Effector memory CD4-positive, alpha-beta T cell (primary cell): ENCODE measurements at places on chromosomes 1 and 21.

DNA sequence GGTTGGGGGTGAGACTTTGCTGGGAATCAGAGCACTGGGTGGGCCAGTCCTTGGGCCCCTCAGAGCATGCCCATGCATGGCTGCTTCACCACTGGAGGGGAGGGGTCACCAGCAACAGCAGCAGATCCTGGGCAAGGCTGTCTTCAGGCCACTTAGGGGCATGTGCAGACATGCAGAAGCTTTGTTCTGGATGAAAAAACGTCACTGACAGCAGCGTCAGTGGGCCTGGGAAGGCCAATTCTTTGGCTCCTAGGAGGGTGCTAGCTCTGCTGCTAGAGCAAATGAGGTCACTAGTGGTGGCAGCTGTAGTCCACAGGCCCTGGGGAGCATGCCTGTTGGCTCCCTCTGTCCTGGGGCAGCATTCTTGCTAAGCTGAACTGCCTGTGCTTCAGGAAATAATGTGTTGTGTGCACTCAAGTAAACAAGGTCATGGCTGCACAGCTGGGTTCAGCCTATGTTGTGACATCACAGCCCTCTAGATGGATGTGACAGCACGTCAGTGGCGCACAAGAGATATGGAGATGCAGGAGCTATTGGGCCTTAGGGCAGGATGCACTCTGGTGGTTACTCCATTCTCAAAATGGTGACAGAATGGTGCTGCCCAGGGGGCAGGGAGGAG, 27.0 kb downstream of the ZC3H11B start:
- no peak for DNase-seq

DNA sequence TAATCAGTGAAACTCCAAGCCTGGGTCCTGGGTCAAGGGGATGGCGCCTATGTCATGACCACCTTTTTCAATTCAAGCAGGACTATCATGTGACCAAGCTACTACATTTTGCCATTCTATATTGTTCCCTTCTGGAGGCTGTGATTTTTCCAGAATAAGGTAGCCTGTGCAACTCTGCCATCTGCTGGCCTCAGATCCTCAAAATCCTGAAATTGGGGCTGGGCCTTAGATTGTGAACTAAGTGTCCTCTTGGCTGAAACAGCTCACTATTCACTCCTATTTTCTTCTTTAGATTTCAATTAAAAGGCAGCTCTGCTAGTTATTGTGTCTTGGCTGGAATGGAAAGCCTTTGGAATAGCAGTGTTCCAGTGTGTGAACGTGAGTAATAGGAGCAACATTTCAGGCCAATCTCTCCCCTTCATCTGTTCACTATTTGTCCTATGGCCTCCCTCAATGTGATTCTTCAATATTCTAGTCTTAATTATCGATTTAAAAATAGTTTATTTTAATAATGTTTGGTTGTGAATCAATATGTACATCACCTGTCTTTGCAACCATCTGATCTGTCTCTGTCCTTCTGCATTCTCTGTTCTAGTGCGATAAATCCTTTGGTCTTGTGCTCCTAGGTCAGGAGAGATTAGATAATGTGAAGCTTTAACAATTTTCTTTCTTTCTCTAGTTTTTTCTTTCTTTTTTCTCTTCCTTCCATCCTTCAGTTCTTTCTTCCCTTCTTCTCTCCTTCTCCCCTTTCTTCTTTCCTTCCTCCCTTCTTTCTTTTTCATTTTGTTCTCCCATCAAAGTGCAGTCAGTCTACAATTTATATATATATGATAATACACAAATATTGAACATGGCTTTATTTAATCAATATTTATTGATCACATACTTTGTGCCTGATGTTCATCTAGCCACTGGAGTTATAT, 69.8 kb downstream of the CR1 start:
- DNase-seq, result no peak

DNA sequence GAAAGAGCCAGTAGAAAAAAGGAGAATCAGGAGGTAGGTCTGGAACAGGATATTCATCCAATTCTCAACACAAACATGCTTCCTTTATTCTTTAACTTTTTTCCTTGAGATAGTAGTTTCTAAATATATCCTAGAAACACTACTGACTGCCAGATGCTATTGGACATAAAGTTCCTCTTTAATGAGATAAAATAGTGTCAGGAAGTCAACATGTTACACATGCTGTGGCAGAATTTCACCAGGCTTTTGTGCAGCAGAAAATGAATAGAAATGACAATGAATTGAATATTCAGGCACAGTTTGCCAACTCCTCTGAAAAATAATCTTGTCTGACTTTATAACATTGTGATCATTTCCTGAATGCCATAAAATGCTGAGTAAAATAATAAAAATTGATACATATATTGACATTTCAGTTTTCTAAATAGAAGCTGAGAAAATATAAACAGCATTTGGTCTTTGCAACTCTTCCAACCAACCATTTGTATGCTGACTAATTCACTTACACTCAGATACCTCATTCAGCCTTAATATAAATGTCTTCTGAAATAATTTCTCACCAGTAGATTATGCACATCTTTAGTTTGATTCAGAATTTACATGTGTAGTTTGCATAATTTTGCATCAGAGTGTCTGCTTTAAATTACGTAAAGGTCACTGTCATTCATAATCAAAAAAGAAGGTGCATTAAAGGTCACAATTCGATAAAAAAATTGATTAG, 486.1 kb upstream of the ADGRL2 start:
- no peak for DNase-seq

GRCh38 chr1:117985973-117986372, 56.4 kb downstream of the WDR3 start:
- no peak for DNase-seq

DNA sequence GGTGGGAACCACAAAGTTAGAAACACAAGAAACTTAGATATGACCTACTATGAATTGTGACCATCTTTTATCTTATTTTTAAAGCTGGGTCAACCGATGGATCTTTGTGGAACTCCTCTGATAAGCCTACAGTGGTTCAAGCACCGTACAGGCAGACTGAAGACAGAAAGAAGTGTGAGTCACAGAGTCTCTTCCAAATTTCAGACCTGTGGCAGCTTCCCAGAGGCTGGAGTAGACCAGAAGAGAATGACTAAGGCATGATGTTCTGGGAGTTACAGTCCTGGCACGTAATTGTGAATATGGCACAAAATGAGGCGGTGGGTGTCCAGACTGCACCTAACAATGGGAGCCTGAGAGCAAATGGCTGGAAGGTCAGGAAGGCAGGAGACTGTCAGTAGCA, 70.0 kb downstream of the LMO4 start:
- DNase-seq, result no peak

DNA sequence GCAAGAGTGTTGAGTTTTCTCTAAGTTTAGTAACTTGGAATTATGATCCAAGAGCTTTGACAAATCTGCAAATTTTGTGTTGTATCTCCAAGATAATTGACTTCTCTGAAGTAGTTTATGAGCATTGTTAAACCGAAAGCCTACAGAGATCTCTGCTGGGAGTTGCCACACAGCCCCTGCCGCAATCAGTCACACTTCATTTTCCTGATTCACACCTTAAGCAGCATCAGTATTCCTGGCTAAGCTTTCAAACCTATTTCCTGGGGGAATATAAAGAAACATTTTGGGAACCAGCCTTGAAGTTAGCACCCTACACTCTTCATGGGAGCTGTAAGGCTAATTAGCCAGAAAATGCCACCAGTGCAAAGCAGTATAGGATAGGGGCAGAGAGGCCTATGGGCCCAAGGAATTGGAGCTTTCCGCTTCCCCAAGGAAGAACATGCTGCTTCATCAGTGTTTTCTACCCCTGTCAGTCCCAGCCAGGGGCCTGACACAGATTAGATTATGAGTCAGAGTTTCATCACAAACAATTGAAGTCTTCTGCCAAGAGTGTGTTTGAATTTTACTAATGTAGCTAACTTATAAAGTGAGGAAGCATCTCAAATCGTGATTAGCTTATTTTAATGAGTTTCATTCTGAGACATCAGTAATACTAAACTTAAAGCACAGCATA, 23.2 kb upstream of the CACYBP start:
- DNase-seq, result no peak

DNA sequence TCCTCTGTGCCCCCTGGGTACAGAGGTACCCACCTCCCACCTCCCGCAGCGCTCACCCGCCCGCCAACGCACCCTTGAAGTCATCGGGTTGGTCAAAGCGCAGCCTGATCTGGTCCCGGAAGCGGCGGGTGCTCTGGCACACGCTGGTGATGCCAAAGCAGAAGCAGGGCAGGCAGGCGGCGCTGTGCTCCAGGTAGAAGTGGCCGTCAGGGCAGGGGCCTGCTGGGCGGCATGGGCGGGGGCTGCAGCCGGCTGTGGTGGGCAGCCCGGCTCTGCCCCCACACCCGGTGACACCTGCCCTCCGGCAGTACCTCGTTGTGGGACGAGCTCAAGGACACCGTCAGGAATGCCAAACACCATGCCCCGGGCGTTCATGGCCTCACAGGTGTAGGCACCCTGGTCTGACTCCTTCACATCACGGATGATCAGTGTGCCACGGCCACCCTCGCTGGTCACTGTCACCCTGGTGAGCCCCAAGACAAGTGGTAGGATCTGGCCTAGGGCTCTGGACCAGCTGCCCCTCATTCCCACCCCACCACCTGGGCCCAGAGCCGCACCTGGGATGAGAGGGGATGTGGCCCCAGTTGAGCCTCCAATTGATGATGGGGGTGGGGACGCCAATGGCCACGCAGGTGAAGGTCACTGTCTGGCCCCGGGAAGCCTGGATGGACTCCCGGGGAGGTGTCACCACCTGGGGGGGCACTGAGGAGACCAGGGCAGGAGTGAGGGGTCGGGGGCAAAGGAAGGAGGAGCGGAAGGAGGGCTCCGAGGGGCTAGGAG, 52.5 kb downstream of the HSPG2 start:
- no peak for DNase-seq

- DNase-seq, result no peak
Measured at GRCh38 chr1:187237542-187237941, 408.8 kb downstream of the PLA2G4A start.

GRCh38 chr1:162695687-162696086, 63.4 kb downstream of the DDR2 start:
- DNase-seq, result no peak

- DNase-seq, result peak; percentile 18
Measured at GRCh38 chr1:150995896-150996295, 10.8 kb downstream of the MINDY1 start.

- DNase-seq, result no peak
Measured at GRCh38 chr21:46538262-46538661, 66.6 kb downstream of the S100B start.

DNA sequence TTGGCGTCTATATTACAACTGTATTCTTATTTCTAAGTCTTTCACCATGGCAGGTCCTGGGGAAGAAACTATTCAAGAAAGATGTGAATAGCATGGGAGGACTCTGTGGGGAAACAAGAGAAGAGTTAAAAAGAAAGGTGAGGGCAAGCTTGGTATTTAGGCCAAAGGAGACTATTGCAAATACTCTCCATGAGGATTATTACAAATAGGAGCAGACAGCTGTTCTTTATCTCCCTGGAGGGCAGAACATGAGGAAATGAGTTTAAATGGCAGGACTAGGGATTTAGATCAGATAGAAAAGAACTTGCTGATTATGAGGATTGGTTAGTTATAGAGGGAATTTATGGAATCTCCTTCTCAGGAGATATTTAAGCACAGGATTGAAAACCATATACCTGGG, 186.8 kb downstream of the CDC7 start:
- DNase-seq, result no peak

- DNase-seq, result peak; percentile 63
Measured at GRCh38 chr1:160675641-160676410, 29.0 kb upstream of the SLAMF1 start.

DNA sequence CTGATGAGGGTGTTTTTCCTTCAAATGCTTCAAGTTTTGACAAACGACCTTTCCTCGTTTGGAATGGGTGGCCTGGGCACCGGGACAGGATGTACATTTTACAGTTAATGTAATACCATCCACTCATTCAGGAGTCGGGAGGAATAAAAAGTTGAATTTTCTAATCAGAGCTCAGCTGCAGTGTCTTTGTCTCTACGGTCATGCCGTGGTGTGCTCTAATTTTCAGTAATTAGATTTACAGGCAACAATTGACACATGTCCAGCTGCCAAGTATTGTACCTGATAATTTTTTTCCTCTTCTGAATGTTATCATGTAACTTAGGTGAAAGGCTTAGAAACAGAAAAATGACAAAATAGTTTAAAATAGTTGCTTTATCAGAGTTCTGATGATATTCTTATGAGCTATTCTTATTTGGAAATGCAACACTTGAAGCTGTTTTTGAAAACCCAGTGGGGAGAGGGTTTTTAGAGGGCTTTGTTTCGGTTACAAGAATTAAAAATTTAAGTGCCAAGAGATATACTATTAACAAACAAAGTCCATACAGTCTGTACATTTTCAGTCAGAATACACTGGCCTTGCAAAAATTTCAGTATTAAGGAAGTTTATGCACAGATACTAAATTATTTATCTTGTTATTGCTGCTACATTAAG, 1.0 kb downstream of the CDKN2C start:
- DNase-seq, result no peak

DNA sequence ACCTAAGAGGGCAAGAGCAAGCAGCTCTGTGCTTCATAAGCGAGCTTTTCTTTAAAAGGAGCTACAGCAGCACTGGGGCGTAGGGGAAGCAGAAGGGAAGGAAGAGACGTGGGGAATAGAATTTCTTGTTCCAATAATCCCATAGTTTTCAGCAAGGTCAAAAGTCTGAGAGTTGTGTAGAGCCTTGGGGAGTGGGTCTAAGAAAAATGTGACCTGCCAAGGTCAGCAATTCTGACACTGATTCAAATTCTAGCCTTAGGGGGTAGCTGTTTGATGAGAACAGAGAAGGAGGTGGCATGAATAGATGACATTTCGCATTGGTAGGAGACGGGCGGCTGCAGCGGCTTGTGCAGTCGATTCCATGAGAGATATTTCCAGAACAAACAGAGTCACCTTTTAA, 22.4 kb downstream of the PRRX1 start:
- no peak for DNase-seq
